Bronchus fibroblast of lung (primary cell): ENCODE measurements at places on chromosomes 16 and 17. TPM values are rescaled to one million over a fixed set of nuclear protein-coding genes. Genes with fewer than 3 reads are reported as not detected.

SPATA32 gene
- not detected in 2 replicates for total RNA-seq

MT1A gene
- 23.9 and 27.7 TPM in 2 replicates for total RNA-seq

PGAP3 gene
- total RNA-seq = 7.9 and 9.1 TPM in 2 replicates

CLDN9 gene
- total RNA-seq = not detected in 2 replicates

CCL16 gene
- not detected in 2 replicates for total RNA-seq

LGALS9B gene
- total RNA-seq = not detected in 2 replicates

CLEC10A gene
- not detected in 2 replicates for total RNA-seq

TMEM238L gene
- not detected in 2 replicates for total RNA-seq

TBC1D3C gene
- not detected in 2 replicates for total RNA-seq

FAM20A gene
- total RNA-seq = 0.74 and 1.0 TPM in 2 replicates

STX1B gene
- 0.50 and 1.2 TPM in 2 replicates for total RNA-seq

SLC5A2 gene
- not detected in 2 replicates for total RNA-seq

TTYH2 gene
- total RNA-seq = 2.5 and 5.2 TPM in 2 replicates

MCRIP2 gene
- total RNA-seq = 21.4 and 23.2 TPM in 2 replicates

ZG16B gene
- 0.45 and 1.0 TPM in 2 replicates for total RNA-seq

METRNL gene
- 55.3 and 57.7 TPM in 2 replicates for total RNA-seq

ALDH3A1 gene
- not detected in 2 replicates for total RNA-seq

KRTAP4-6 gene
- total RNA-seq = not detected in 2 replicates

UBE2Z gene
- 66.2 and 70.6 TPM in 2 replicates for total RNA-seq

SCNN1G gene
- total RNA-seq = not detected in 2 replicates

CHST4 gene
- total RNA-seq = under 0.01 TPM in 1 of 2 replicates, not detected in the other

HEATR9 gene
- total RNA-seq = not detected in 2 replicates

PPP4C gene
- 123 and 132 TPM in 2 replicates for total RNA-seq

BAIAP3 gene
- 0.50 and 0.74 TPM in 2 replicates for total RNA-seq

DLG4 gene
- total RNA-seq = 7.9 and 8.9 TPM in 2 replicates

EVPLL gene
- not detected in 2 replicates for total RNA-seq

POLG2 gene
- total RNA-seq = 5.4 and 6.7 TPM in 2 replicates

DHRS7C gene
- not detected in 2 replicates for total RNA-seq

GSE1 gene
- total RNA-seq = 13.3 and 13.8 TPM in 2 replicates

CCL1 gene
- not detected in 2 replicates for total RNA-seq

TMEM114 gene
- not detected in 2 replicates for total RNA-seq

WNK4 gene
- total RNA-seq = 0.74 and 1.7 TPM in 2 replicates

RDM1 gene
- 1.5 and 6.7 TPM in 2 replicates for total RNA-seq

CACNA1G gene
- total RNA-seq = under 0.01 TPM in 2 replicates

CD300E gene
- total RNA-seq = not detected in 2 replicates

PPY gene
- not detected in 2 replicates for total RNA-seq

TMC5 gene
- total RNA-seq = not detected in 2 replicates

ABCA6 gene
- total RNA-seq = 0.74 and 0.84 TPM in 2 replicates

AOC3 gene
- under 0.01 and 0.15 TPM in 2 replicates for total RNA-seq

BAHCC1 gene
- total RNA-seq = 8.3 and 8.4 TPM in 2 replicates

PPP1R27 gene
- total RNA-seq = not detected in 2 replicates

BCKDK gene
- 63.5 and 66.2 TPM in 2 replicates for total RNA-seq

RNF222 gene
- total RNA-seq = not detected in 2 replicates

PPL gene
- total RNA-seq = 4.8 and 6.9 TPM in 2 replicates

KRT27 gene
- total RNA-seq = not detected in 2 replicates

ZDHHC1 gene
- 4.6 and 7.9 TPM in 2 replicates for total RNA-seq

CSH1 gene
- not detected in 2 replicates for total RNA-seq

RAB11FIP4 gene
- 0.34 and 0.59 TPM in 2 replicates for total RNA-seq

TEX19 gene
- not detected in 2 replicates for total RNA-seq

GSDMA gene
- total RNA-seq = not detected in 2 replicates

ADAP2 gene
- total RNA-seq = 2.2 and 2.7 TPM in 2 replicates

PNMT gene
- total RNA-seq = not detected in 2 replicates

DYNLRB2 gene
- not detected in 2 replicates for total RNA-seq

ITGAD gene
- total RNA-seq = not detected in 2 replicates

CHD9NB gene
- under 0.01 and 0.17 TPM in 2 replicates for total RNA-seq

CCDC200 gene
- total RNA-seq = not detected in 2 replicates

GJC1 gene
- 15.5 and 18.3 TPM in 2 replicates for total RNA-seq

CACNG5 gene
- 0.17 TPM in 1 of 2 replicates, not detected in the other for total RNA-seq
